NCI-H748 treated with DMSO at 0.1 percent for 48 hours (cell line): ENCODE measurements at places on chromosomes 11 and 22.

- DNase-seq: no peak
Observed at GRCh38 chr22:44448271-44448830, 49.7 kb downstream of the RTL6 start.

- DNase-seq: no peak
Observed at GRCh38 chr11:18615628-18616392, 16.2 kb downstream of the MISFA start.

GRCh38 chr11:4095509-4096230 lies 1.1 kb downstream of the RRM1 start:
- no peak for DNase-seq

DNA sequence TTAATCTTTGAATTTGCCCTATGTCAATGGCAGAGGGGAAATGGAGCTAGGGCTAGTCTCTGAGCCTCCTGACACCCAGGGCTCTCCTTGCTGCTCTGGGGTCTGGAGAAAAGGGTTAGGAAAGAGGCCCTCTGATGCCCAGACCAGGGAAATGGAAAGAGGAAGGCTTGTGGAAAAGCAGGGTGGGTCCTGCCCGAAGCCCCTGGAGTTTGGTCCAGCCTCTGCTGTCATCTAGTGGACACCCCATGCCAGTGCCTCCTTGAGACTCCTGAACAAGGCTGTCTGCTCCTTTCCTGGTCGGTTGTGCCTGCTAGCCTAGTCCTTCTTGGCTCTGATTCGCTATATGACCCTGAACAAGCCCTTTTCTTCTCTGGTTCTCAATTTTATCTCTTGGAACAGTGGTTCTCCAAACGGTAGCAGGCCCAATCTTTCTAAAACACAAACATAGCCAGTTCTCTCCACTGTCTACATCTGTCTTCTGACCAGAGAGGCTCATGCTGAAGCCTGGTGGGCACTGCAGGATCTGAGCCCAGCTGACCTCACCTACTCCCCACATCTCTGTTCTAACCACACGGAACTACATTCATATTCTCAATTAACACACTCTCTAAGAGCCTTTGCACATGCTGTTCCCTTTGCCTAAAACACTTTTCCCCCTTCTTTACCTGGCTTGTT lies 8.8 kb upstream of the PLA2G3 start:
- DNase-seq: peak; percentile 34
